Stomach (tissue), 19 donors: ENCODE measurements at places on chromosomes 1 and 21. TPM values are rescaled to one million over a fixed set of nuclear protein-coding genes. Genes with fewer than 3 reads are reported as not detected.

The ANKRD65 gene
- 8.7 TPM for polyA plus RNA-seq

The TCHHL1 gene
- not detected for polyA plus RNA-seq

The YOD1 gene
- 1.5 TPM for polyA plus RNA-seq

The SLAMF1 gene
- polyA plus RNA-seq: 0.92 TPM

The SLC35A3 gene
- polyA plus RNA-seq: 5.7 TPM

The DNASE2B gene
- polyA plus RNA-seq: 0.92 TPM

The AMY2B gene
- polyA plus RNA-seq: 2.0 TPM

The SLC25A34 gene
- 4.1 TPM for polyA plus RNA-seq

The C1QC gene
- 86.9 TPM for polyA plus RNA-seq

The RGS7 gene
- 0.23 TPM for polyA plus RNA-seq

DNA sequence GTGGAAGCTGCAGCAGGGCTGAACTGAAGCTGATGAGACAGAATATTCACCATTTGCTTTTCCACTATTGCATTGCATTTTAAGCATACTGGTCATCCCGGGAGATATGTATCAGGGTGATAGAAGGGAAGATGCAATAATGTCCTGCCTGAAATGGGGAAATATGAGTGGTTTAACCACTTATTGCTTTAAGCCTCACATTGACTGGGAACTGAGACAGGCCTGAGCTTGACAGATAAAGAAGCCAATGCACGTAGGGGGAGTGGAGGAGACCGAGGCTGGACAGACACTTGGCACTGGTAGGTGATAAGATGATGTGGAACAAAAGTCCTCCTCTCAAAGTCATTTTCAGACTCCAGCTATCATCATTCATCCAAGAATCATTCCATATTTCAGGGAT lies 911.7 kb upstream of the NCAM2 start:
- no peak for DNase-seq

DNA sequence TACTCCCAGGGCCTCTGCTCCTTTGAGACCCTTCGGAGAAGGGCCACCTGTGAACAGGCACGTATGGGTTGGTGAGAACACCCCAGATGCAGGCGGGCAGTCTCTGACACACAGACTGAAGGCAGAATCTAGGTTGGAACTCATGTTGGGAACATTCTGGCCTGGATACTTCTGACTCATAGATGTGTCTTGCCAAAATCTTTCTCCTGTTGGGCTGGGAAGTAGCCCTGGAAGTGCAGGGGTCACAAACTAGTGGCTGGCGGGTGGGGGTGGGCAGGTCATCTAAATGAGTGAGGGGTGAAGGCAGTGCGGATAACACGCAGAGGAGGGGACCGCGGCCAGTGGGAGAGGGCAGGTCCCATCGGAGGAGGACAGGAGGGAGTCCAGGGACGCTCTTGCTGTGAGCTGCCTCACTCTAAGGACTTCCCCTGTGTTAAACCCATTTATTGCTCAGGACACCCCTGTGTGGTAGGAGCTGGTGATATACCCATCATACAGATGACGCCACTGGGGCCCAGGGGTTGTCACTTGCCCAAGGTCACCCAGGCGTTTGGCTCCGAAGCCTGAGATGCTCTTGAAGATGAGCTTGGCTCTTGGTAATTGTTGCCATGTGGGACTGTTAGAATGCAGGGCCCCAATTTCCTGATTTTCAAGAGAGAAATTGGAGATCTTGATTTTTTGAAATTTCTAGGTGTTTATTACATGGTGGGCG lies 181.0 kb downstream of the PTPRU start:
- DNase-seq: no peak

- DNase-seq: no peak
Measured at GRCh38 chr1:58791106-58791505, 7.3 kb upstream of the JUN start.

GRCh38 chr21:30057108-30057507 lies 109.5 kb downstream of the CLDN17 start:
- DNase-seq: no peak

- DNase-seq: peak; percentile 70
Measured at GRCh38 chr1:94096797-94097549, 24.0 kb downstream of the ABCA4 start.

DNA sequence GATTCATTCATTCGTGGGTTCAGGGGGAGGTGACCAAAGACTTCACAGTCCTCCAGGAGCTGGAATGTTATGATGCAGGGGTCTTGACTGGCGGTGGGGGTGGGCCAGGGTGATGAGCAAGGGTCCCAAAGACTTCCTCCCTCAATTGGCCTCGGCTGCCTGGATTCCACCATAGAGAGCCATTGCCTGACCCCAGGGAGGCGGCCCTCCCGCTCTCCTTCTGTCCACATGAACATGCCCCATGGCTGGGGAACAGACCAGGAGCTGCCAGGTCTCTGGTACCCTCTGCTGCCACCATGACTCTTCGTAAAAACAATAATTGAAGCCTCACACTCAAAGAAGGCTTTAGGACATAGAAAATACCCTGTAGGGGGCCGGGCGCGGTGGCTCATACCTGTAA lies 102.5 kb upstream of the CASZ1 start:
- no peak for DNase-seq

DNA sequence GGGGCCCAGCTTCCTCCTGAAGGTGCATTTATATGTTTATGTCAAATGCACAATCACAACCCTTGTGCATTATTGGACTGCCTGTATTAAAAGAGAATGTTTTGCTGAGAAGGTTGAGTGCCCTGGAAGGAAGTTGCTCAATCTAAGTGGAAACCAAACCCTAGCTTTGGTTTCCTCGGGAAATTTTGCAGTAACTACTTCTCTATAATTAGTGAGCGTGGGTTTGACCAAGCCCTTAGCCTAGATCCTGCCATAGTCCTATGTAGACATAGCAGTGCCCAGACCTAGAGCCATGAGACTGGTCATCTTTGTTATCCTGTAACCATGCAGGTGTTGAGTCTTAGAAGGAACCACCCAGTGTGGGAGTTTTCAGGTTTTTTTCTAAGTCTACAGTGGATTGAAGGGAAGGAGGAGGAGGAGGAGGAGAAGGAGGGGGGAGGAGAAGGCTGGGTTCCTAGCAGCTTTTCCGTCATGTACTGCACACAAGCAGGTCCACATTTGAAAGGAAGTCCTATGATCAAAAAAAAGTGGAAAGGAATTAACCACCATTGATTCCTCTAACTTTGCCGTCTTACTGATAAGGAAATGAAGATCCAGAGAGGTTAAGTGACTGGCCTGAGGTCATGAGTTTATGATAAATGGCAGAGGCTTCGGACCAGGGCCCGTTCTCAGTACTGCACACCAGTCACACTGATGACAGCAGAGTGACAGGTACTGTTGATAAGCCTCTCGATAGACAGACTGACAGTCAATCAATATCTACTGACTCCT lies 72.2 kb upstream of the LYST start:
- peak; percentile 27 for DNase-seq

GRCh38 chr1:34781071-34781843 lies at the start of gene GJB3:
Gene GJB3, plus strand, starts transcription at chr1:34781214. Its CDS starts 3,549 bp downstream, at chr1:34784763.
- no peak for DNase-seq

- no peak for DNase-seq
Measured at GRCh38 chr1:223513309-223513708, 120.1 kb downstream of the CCDC185 start.

DNA sequence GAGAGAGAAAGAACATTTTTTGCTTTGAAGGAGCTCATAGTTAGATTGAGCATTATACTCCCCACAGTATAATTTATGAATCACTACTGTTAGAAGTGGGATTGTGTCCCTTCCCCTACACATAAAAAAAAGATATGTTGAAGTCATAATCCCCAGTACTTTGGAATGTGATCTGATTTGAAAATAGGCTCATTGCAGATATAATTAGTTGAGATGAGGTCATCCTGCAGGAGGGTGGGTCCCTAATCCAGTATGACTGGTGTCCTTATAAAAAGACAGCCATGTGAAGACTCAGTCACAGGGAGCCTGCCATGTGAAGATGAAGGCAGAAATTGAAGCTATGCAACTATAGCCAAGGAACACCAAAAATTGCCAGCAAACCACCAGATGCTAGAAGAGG lies 76.4 kb downstream of the TGFB2 start:
- no peak for DNase-seq

DNA sequence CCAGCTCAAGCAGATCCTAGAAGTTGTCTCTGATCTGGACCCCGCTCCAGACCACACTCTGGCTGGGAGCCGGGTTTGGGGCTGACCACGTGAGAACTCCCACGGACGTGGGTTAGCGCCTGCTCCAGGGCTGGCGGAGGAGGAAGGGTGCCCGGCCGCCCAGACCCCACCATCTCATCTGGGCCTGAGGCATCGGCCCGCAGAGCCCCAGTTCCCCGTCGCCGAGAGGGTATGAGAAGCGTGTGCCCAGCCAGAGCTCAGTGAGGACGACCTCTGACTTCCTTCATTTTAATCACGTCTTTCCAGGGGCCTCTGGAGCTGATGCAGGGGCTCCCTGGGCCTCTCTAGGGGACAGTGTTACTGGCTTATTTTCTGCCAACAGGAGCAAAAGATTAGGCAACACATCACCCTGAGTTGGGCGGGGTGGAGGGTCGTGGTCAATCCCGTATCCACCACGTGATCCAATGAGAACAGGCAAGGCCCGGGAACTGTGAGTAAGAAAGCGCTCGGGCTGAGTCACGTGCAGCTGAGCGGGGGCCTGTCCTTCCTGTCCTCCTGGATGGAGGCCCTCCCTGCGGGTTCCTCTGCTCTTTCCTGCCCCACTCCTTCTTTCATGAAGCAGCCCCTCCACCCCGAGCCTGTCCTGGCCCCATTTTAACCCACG lies 81.1 kb downstream of the SIK1 start:
- no peak for DNase-seq
